Activated CD8-positive, alpha-beta memory T cell treated with anti-CD3 and anti-CD28 coated beads for 1 hour (primary cell): ENCODE measurements at places on chromosomes 11 and 22.

DNA sequence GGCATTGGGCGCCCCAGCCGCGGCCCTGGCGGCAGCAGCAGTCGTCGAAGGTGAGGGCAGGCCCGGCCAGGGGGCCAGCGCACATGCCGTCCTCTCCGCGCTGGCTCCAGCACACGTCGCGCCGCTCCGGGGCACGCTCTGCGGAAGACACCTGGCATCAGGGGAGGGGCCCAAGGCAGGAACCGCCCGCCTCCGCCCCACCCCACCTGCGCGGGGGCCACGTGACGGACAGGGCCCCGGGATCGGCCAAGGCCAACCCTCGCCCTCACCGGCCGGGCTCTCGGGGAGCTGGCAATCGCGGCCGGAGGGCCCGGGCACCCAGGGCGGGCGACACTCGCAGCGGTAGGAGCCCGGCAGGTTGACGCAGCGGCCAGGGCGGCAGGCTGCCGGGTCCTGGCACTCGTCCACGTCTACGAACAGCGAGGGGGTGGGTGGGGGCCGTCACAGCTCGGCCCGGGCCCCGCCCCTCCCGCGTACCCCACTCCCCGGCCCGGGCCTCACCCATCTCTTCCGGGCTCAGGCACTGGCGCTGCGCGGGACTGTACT lies 14.9 kb downstream of the SCYL1 start:
- no peak for DNase-seq

- DNase-seq, result no peak
Observed at GRCh38 chr11:68090706-68091105, 30.5 kb downstream of the CHKA start.

GRCh38 chr11:109383306-109383705 lies 38.7 kb upstream of the C11orf87 start:
- DNase-seq, result no peak

DNA sequence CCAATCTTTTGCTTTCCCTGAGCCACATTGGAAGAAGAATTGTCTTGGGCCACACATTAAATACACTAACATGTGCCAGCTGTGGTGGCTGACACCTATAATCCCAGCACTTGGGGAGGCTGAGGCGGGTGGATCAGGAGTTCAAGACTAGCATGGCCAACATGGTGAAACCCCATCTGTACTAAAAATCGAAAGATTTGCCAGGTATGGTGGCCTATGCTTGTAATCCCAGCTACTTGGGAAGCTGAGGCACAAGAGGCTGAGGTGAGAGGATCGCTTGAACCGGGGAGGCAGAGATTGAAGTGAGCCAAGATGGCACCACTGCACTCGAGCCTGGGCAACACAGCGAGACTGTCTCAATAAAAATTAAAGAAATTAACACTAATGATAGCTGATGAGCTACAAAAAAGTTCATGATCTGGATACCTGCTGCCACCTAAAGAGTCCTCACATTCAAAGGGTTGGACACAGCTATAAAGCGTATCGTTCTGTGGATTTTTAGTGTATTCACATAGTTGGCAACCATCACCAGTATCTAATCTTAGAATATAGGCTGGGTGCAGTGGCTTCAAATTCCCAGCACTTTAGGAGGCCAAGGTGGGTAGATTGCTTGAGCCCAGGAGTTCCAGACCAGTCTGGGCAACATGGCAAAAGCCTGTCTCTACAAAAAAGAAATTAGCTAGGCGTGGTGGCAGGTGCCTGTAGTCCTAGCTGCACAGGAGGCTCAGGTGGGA lies 3.4 kb upstream of the LDHC start:
- no peak for DNase-seq

DNA sequence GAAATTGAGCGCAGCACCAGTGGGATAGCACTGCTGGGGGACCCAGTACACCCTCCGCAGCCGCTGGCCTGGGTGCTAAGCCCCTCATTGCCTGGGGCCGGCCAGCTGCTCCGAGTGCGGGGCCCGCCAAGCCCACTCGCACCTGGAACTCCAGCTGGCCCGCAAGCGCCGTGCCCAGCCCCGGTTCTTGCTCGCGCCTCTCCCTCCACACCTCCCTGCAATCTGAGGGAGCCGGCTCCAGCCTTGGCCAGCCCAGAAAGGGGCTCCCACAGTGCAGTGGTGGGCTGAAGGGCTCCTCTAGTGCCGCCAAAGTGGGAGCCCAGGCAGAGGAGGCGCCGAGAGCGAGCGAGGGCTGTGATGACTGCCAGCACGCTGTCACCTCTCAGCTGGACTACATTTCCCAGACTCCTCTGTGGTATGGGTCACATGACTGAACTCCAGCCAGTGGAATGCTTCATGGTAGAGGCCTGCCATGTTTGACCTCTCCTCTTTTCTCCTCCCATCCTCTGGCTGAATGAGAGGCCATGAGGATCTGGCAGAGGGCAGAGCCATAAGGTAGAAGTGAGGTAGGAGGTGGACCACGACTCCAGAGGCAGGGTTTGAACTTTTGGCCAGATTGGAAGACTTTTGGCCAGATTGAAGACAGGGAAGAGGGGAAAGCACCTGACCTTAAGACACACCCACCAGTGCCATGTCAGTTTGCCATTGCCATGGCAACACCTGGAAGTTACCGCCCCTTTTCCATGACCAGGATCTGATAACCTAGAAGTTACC lies 6.2 kb downstream of the MRGPRD start:
- DNase-seq, result no peak

DNA sequence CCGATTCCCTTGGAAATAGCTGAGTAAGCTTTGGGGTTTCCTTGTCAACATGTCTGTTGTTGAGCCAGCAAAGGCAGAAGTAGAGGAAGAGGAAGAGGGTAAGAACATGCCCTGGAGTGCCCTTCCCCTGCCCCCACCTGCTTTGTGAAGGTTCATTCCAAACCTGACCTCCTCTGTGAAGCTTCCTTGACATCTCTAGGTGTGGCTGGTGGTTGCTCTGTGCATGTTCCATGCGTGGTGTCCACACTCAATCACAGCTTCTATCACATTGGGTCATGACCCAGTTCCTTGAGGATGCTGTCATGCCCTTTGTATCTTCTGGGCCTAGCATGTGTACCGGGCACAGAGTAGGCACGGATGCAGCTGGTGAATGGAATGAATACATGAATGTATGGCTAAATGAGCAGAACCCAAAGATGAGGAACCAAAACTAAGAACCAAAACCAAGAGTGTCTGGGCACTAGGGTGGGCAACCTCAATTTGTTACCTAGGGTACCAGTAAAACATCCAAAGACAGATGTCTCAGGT lies 23.7 kb upstream of the FXYD6 start:
- DNase-seq, result no peak

- DNase-seq, result no peak
Observed at GRCh38 chr11:123740787-123741158, 687 bp downstream of the ZNF202 start.

DNA sequence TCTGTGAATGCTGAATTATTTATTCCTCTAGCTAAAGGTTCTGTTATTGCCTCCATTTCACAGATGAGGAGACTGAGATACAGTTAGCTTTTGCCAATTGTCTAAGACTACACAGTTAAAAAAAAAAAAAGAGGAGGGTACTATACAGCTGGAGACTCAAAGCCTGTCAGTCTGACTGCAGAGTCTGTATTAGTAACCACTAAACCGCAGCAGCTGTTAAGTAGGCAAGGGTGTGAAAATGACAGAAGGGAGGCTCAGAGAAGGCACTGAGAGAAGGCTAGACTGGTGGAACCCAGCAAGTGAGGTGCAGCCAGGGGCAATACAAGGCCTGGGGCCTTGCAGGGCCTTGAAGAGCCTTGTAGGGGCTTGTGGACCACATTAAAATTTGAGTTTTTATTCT lies 181.2 kb downstream of the CSNK2A3 start:
- no peak for DNase-seq

DNA sequence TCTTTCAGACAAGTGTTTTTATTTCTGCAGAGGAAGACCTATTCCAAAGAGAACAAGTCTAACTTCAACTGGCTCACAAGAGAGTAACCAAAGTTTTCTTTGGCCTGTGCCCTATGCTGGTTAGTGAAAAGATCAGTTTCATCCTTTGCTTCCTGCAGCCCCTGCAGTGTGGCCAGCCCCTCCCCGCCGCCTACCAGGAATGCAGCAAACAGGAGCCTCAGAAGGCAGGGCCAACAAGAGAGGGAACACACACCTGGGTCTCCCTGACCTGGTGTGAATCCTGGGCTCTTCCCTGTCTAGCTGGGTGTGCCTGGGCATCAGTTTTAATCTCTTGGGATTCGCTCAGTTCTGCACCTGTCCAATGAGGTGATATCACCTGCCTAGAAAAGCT lies 21.5 kb upstream of the SCARF2 start:
- no peak for DNase-seq

DNA sequence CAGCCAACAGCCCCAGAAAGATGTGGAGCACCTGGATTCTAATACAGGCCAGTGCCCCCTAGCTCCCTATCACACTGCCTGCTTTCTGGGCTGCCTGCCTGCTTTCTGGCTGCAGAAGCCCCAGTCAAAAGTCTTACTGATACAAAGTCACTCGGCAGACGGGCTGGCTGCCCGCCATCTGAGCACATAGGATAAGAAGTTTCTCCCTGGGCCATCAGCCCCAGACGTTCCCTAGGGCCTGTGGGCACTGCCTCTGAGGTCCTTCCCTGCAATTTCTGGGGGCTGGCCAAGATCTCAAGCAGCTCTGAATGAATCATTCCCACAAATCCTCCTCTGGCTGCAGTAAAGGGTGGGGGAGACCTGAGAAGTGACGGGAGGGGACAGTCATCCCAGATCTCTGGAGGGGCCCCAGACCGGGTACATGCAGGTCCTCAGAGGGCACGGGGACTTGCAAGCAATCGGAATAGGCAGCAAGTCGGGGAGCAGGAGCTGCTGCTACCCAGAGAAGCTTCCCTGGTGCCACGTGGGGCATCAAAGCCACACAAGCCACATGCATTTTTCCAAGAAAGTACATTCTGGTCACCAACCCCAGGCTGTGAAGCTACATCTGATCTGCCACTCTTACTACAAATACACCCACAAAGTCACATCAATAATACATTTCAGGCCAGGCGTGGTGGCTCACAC lies 4.7 kb downstream of the TPST2 start:
- no peak for DNase-seq

DNA sequence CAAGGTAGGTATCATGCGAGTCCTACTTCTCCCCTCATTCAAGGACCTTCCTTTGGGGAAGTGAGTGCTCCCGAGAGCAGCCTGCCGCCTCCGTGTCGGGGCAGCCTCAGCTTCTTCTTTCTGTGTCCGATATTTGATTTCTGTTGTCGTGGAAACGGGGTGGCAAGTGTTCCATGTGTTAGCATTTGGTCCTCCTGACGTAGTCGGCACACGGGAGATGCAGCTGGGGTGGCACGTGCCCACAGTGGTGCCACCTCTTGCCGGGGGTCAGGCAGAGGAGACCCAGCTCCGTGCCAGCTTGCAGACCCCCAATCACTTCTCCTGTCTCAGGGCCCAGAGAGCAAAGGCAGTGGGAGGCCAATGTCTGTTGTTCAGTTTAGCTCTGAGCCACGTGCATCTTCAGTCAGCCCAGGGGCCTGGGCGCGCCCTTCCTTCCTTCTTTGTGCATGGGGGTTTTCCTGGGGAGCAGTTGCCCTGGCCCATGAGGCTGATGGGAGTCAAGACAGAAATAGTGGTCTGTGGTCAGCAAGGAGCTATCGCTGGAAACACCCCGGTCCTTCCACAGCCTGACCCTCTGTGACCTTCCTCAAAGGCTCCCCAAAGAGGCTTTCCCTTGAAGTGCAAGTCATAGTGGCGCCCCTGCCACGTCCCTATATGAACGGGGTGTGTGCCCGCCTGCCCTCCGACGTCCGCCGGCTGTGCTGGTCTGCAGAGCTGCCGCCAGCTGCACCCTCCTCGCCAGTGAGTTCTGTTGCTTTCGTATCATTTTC lies 44.5 kb downstream of the PARVB start:
- no peak for DNase-seq

GRCh38 chr11:70531281-70532065 lies 133.1 kb downstream of the CTTN start:
- DNase-seq, result no peak

GRCh38 chr11:75589933-75590332 lies 27.9 kb downstream of the SERPINH1 start:
- DNase-seq, result no peak

DNA sequence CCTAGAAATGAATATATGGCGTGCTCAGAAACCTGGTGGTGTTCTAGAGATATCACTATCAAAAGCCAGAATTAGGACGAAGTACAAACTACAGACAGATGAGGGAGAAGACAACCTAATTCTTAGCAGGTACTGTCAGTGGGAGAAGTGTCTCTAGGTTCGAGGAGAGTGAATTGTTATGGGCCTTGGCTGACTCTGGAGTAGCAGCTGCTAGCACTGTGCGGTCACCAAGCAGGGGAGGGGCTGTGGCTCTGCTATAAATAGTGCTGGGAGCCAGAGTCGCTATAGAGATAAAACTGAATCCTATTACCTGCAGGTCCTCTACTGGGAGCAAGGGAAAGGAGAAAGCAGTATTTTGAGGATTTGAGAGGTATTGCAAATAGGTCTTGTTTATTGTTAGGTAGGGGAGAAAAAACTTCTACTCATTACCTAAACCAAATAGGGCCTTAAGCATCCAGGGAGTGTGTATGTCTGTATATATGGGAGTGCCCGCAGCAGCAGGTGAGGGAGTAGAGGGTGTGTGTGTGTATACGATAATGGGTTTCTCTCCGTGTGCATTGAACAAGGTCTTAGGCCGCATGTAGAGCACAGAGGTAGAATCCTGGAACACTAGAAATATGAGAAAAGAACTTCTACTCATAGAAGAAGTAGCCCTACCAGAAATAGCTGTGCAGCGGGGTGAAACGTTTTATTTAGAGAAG lies 2.2 kb downstream of the MADD start:
- DNase-seq, result no peak

- DNase-seq, result no peak
Observed at GRCh38 chr11:9529334-9529650, 44.2 kb upstream of the WEE1 start.

DNA sequence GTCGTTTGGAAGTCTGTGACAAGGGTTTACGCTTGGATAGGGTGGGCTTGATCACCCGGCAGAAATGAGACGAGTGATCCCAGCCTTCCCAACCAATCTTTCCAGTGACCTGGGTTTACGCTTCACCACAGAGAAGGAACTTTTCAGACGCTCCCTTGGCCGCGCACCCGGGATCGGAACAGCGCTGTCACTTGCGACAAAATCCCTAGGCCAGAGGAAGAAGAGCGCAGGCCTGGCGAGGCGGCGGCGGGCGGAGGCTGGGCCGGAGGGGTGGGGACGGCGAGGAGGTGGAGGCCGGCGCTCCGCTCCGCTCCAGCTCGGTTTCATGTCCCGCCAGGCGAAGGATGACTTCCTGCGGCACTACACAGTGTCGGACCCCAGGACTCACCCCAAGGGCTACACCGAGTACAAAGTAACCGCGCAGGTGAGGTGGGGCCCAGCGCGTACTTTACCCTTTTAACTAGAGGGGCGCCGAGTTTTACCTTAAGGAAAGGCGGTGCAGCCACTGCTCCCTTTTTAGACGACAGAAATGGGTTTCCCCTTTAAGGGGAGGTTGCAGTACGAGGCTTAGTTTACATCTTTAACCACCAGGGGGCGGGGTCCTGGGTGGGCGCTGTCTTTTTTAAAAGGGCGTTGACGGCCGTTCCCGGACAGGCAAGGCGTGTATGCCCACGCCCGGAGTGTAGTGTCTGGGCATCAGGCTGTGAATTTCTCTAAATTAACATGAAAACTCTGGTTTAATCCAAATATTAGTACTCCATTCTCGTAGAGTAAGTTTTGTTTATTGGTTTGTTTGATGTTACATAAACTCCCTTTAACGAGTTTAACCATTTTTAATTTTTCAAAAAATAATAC lies at the start of gene SNX15:
Gene SNX15, plus strand, starts transcription at position 227 of the 855 bp plus-strand sequence. Its CDS starts 99 bp downstream, at position 326.
- peak; percentile 77 for DNase-seq

GRCh38 chr11:72278905-72279304 lies 34.9 kb upstream of the PHOX2A start:
- no peak for DNase-seq

- DNase-seq, result no peak
Observed at GRCh38 chr11:58739725-58740430, 8.1 kb upstream of the GLYAT start.

GRCh38 chr11:134037046-134037908 lies 31.6 kb upstream of the JAM3 start:
- DNase-seq, result peak; percentile 49
